Neural crest cell (in vitro differentiated cells): ENCODE measurements at places on chromosomes 12 and 14. TPM values are rescaled to one million over a fixed set of nuclear protein-coding genes. Genes with fewer than 3 reads are reported as not detected.

GALNT8 gene
- total RNA-seq, result 7.6 and 7.9 TPM in 2 replicates

PMEL gene
- 36.9 and 39.9 TPM in 2 replicates for total RNA-seq

HOXC12 gene
- not detected in 2 replicates for total RNA-seq

GALNT16 gene
- 18.5 and 20.1 TPM in 2 replicates for total RNA-seq

GRCh38 chr14:20551606-20552005, 9.2 kb downstream of the RNASE9 start:
- no peak for DNase-seq

- no peak for DNase-seq
Observed at GRCh38 chr14:49623941-49624839, 3.6 kb downstream of the MGAT2 start.

DNA sequence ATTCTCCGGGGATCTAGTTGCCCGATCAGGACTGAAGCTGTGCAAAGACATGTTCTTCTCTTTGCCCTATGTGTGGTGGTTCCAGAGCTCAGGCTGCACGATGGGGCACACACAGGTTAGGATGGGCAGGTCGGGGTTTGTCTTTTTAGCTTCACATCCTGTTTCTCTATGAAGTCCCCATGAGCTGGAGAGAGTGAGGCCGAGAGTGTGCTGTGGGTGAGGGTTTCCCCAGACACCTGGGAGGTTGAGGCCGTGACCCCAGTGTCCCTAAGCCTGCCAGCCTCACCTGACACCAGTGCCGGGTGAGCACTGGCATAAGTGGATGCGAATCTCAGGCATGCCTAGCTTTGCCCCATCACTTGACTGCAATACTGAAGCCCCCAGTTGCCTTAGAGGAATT, 32.9 kb upstream of the IGF1 start:
- DNase-seq, result no peak

DNA sequence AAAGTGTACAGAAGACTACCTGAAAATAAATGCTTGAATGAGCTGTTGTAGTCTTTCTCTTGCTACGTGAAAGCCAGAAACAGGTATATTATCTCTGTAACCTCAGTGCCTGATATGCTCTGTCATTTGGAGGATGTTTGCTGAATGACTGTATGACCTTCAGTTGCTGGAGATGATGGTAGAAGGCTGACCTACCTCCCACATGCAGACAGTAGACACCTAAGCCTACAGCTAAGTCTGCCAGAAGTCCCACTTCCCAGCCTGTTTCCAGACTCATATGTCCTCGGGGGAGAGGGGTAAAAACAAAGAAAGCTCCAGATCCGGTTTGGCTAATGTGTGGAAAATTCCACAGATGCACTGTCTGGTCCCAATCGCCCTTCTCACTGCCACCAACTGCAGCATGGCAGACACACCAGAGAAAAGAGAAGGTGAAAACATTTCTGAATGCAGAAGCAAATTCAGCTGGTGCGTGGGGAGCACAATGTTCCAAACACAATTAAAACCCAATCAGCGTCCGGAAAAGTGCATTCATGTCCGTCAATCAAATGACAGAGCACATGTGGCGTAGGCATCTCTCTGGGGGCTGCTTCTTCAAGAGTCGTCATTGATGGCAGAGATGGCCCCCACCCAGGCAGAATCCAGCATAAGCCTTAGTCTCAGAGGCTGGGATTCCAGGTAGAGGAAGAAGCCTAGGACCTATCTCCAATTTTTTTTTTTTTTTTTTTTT, 76.3 kb upstream of the TBX3 start:
- DNase-seq, result no peak

GRCh38 chr12:110005319-110005973, 6.2 kb downstream of the ANKRD13A start:
- no peak for DNase-seq

- peak; percentile 29 for DNase-seq
Observed at GRCh38 chr14:96502621-96503305, 581 bp downstream of the PAPOLA start.

DNA sequence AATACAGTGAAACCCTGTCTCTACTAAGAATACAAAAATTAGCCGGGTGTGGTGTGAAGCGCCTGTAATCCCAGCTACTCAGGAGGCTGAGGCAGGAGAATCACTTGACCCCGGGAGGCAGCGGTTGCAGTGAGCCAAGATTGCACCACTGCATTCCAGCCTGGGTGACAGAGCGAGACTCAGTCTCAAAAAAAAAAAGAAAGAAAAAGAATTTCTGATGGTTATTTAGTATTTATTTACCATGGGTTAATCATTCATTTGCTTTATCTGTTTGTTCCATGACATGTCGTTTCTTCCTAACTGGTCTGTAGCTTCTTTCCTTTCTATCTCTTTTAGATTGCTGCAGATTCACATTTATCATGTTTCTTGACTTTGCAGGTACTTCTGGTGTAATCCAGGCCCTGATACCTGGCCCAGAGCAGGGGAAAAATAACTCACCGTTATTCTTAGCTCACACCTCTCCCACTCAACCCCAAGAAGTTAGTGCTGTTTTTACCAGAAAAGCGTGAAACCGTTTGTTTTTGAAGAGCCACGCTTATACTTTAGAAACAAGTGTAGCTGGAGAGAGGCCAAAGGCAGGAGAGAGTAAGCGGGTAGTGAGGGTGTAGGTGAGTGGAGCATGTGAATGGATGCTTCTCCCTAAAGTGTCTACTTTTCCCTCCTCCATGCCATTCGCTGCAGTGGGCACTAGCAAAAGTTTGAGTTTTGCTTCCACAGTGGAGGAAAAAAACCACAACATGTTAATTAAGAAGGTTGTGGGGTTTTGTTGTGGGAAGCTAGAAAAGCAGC, 45.4 kb downstream of the SRGAP1 start:
- DNase-seq, result no peak

GRCh38 chr14:73221945-73222344, 15.4 kb upstream of the PAPLN start:
- DNase-seq, result no peak
